K562 (cell line): ENCODE measurements at places on chromosomes 4 and X.

GRCh38 chr4:173731257-173731656 lies 201.2 kb upstream of the HAND2 start:
- no peak overlapping the region for H3K27ac ChIP-seq
- DNase-seq, result no peak
- H3K36me3 ChIP-seq, result no peaks in the 10 kb centered on the region
- no peaks in the 10 kb centered on the region for H3K4me1 ChIP-seq
- no peak overlapping the region for H3K4me3 ChIP-seq

- no peaks in the 10 kb centered on the region for H3K27me3 ChIP-seq
- H3K4me1 ChIP-seq, result 0 out of 2 replicates have a peak, but pooled peaks cover 2% of the 10 kb centered on the region
- no peak overlapping the region for H3K4me3 ChIP-seq
- H3K27ac ChIP-seq, result no peak overlapping the region
- no peak for DNase-seq
Observed at GRCh38 chr4:102139932-102140331, 205.3 kb downstream of the SLC39A8 start.

- H3K4me3 ChIP-seq, result no peak overlapping the region
- no peaks in the 10 kb centered on the region for H3K4me1 ChIP-seq
- H3K27ac ChIP-seq, result no peak overlapping the region
- no peak for DNase-seq
Observed at GRCh38 chr4:2822461-2823300, 21.0 kb upstream of the ADD1 start.

- H3K36me3 ChIP-seq, result no peaks in the 10 kb centered on the region
- no peak overlapping the region for H3K27ac ChIP-seq
- no peaks in the 10 kb centered on the region for H3K4me1 ChIP-seq
- no peak for DNase-seq
Observed at GRCh38 chr4:89765966-89766365, 71.0 kb downstream of the SNCA start.

DNA sequence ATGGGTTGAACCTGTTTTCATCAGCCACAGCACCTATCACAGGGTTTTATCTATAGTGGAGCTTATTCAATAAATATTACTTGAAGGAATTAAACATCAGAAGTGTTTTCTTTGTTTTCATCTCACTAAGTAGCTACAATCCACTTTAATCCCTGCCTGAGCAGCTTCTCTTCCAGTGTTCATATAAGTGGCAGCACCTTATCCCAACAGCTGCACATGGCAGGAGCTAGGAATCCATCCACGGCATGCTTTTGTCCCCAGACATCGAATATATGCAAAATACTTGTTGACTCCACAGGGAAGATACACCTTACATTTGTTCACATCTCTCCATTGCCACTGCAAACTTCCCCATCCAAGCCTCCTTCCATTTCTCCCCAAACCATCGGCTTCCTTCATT lies 549.8 kb upstream of the FAM241A start:
- no peak overlapping the region for H3K4me3 ChIP-seq
- DNase-seq, result no peak
- H3K27me3 ChIP-seq, result no peaks in the 10 kb centered on the region
- H3K36me3 ChIP-seq, result no peaks in the 10 kb centered on the region
- no peaks in the 10 kb centered on the region for H3K4me1 ChIP-seq
- no peak overlapping the region for H3K27ac ChIP-seq

- no peak for DNase-seq
- no peak overlapping the region for H3K4me3 ChIP-seq
- peaks cover 13% of the 10 kb centered on the region for H3K4me1 ChIP-seq
- peaks cover 60% of the 10 kb centered on the region for H3K36me3 ChIP-seq
Observed at GRCh38 chr4:109708990-109709389, 5.7 kb upstream of the CASP6 start.

- no peaks in the 10 kb centered on the region for H3K36me3 ChIP-seq
- no peak overlapping the region for H3K4me3 ChIP-seq
- H3K27me3 ChIP-seq, result no peaks in the 10 kb centered on the region
- no peak overlapping the region for H3K27ac ChIP-seq
Observed at GRCh38 chr4:18675586-18676525, 654.3 kb upstream of the LCORL start.

DNA sequence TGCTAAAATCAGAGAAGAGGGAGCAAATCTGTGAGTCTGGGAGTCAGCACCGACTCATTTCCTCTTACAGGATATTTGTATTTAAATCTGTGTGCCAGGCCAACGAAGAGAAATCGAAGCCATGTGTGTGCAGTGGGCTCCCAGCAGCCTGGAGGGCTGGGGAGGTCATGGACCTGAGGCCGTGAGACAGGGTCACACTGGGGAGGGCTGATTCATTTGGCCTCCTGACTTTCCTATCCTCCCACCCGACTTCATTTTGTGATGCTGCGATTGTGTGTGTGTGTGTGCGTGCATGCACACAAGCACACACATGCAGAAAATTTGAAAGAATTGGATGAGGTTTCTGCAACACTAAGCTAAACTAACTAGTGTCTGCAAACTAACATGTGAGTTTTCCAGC lies 48.7 kb upstream of the STX18 start:
- H3K27me3 ChIP-seq, result no peaks in the 10 kb centered on the region
- H3K4me3 ChIP-seq, result no peak overlapping the region
- H3K27ac ChIP-seq, result no peak overlapping the region
- H3K4me1 ChIP-seq, result no peaks in the 10 kb centered on the region
- H3K36me3 ChIP-seq, result no peaks in the 10 kb centered on the region

DNA sequence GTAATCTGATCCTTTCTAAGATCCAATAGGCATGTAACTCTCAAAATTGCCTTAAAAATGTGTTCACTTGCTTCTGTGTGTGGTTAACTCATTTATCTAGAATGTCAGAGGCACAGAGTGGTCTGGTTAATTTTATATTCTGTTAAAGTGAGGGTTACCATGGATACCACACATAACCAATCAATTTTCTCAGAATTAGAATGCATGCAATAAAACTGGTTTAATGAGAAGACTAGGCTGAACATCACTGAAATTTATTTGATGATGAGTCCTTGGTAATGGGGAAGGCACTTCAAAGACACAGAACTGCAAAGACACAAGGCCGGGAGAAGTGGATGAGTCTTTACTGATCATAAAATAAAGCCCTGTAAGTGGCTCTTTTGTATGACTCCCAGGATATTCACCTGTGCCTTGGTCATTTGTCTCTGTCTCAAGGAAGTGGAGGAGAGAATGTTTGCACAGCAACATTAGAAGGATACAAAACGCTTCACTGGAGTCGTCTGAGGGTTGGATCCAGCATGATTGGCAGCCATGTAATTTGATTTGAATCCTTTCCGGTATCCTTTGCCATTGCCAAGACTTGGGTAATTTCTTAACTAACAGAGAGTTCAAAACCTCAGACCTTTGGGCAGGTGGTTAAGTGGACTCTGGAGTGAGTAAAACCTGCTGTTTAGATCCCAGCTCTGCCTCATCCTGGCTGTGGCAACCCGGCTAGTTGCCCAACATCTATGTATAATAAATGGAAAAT lies 94.0 kb upstream of the RBPJ start:
- no peak for DNase-seq
- H3K27ac ChIP-seq, result no peak overlapping the region
- H3K36me3 ChIP-seq, result no peaks in the 10 kb centered on the region
- H3K27me3 ChIP-seq, result peaks cover 15% of the 10 kb centered on the region

GRCh38 chrX:12956704-12957534 lies 18.0 kb upstream of the TMSB4X start:
- peaks cover 13% of the 10 kb centered on the region; the same call in 2 of the 3 replicates for H3K36me3 ChIP-seq
- peaks cover 22% of the 10 kb centered on the region for H3K4me1 ChIP-seq
- peak overlapping the region; percentile 99 for H3K27ac ChIP-seq
- H3K27me3 ChIP-seq, result no peaks in the 10 kb centered on the region
- no peak overlapping the region for H3K4me3 ChIP-seq
- peak; percentile 44 for DNase-seq

- H3K36me3 ChIP-seq, result no peaks in the 10 kb centered on the region
- DNase-seq, result no peak
- H3K27me3 ChIP-seq, result no peaks in the 10 kb centered on the region
- H3K4me1 ChIP-seq, result no peaks in the 10 kb centered on the region; the same call in 2 of the 3 replicates
- no peak overlapping the region for H3K27ac ChIP-seq
Observed at GRCh38 chr4:98739751-98740150, 81.3 kb upstream of the TSPAN5 start.

DNA sequence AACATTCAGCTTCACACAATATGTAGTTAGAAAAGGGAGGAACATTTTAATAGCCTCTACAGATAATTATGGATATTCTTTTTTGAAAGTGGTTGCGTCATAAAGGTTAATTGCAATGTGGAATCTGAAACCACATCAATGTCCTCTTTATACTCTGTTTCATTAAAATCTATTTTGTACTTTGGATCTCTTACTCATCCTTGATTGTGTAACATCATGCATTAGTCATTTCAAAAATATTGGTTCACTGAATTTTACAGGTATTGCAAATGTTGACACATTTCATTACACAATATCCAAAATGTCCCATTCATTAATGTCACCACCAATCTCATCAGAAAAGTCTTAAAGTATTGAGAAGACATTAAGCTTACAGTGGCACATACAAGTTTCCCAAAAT lies 62.7 kb upstream of the USP9X start:
- H3K36me3 ChIP-seq, result no peaks in the 10 kb centered on the region
- no peaks in the 10 kb centered on the region for H3K27me3 ChIP-seq
- H3K27ac ChIP-seq, result no peak overlapping the region
- no peak for DNase-seq

DNA sequence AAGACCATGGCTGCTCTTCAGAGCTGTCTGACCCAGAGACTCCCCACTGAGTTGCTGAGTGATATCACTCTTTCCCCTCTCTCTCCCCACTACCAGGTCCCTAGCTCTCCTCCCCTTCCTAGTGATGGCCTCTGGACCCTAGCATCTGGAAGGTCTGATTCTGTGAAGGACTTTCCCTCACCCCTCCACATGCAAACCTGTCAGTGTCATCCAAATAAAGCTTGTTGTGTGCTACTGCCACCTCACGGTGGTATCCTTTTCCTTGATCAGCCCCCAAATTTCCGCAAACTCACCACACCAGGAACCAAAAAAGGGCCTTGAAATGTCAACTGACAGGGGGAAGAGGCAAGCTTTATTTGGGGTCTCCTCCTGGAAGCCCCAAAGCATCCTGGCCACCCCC lies 500.2 kb downstream of the IDS start:
- DNase-seq, result no peak
- H3K4me3 ChIP-seq, result no peak overlapping the region

- H3K27me3 ChIP-seq, result no peaks in the 10 kb centered on the region
- peak; percentile 8 for DNase-seq
- no peak overlapping the region for H3K27ac ChIP-seq
- H3K4me3 ChIP-seq, result no peak overlapping the region
- H3K36me3 ChIP-seq, result peaks cover 55% of the 10 kb centered on the region
- peaks cover 2% of the 10 kb centered on the region; the same call in 1 of the 3 replicates for H3K4me1 ChIP-seq
Observed at GRCh38 chrX:68508799-68509198, 9.9 kb downstream of the YIPF6 start.

- H3K36me3 ChIP-seq, result 0 out of 3 replicates have a peak, but pooled peaks cover 2% of the 10 kb centered on the region
- no peak for DNase-seq
- H3K27me3 ChIP-seq, result no peaks in the 10 kb centered on the region
- no peaks in the 10 kb centered on the region for H3K4me1 ChIP-seq
Observed at GRCh38 chrX:72545990-72546389, 26.7 kb downstream of the HDAC8 start.

DNA sequence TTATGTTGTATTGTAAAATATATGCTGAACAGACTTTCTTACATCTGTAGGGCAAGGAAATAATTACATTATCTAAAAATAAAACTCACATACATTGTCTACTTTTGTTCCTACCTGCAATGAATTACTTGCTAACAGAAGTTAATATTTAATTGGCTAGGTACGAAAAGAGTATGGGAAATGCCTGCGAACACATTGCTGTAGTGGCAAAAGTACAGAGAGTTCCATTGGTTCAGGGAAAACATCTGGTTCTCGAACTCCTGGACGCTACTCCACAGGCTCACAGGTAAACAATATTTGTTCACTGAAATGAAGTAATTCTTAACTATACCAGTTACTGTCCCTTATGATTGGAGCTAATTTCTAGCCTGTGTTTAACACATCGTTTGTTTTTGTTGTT lies 837.4 kb downstream of the ADGRL3 start:
- no peaks in the 10 kb centered on the region for H3K36me3 ChIP-seq
- no peak overlapping the region for H3K4me3 ChIP-seq
- H3K4me1 ChIP-seq, result no peaks in the 10 kb centered on the region
- H3K27ac ChIP-seq, result no peak overlapping the region
- H3K27me3 ChIP-seq, result no peaks in the 10 kb centered on the region

GRCh38 chr4:67522851-67523671 lies 22.2 kb downstream of the CENPC start:
- peaks cover 9% of the 10 kb centered on the region; the same call in 1 of the 2 replicates for H3K4me1 ChIP-seq
- no peaks in the 10 kb centered on the region for H3K27me3 ChIP-seq
- H3K27ac ChIP-seq, result peak overlapping the region; percentile 97
- peak overlapping the region; percentile 9; the same call in 1 of the 2 replicates for H3K4me3 ChIP-seq
- H3K36me3 ChIP-seq, result peaks cover 47% of the 10 kb centered on the region

DNA sequence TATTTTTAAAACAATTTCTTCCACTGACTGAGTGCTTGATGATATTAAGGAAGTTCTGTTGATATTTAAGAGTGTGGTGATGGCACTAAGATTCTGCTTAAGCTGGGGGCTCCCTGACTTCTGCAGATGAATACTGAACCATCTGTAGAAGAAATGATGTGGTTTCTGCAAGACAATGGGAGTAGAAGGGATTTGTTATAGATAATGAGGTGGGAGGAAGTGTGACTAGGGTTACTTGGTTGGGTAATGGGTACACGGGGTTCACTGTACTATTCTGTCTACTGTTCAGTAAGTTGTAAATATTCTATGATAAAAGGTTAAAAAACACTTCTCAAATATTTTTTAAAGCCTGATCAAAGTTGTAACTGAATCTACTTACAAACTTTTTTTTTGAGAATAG lies 60.9 kb upstream of the TXK start:
- no peak overlapping the region for H3K27ac ChIP-seq
- H3K4me1 ChIP-seq, result peaks cover 25% of the 10 kb centered on the region
- no peak for DNase-seq

DNA sequence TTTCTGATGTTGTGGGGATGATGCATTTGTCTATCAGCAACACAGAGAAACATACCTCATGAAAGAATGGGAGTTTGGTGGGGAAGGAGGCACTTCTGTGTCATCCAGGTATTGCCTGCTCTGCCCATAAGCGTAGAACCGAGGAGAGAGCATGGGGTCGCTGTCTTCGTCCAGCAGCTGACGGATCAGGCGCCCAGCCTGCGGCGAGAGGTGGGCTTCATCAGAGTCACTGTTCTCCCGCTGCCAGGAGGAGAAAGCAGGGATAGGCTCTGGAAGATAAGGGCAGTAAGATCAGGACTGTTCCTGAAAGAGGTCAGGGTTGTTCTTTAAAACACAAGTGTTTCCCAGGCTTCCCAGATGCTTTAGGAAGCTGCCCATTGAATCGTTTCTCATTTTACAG lies 52.7 kb upstream of the NAP1L5 start:
- H3K27me3 ChIP-seq, result no peaks in the 10 kb centered on the region
- no peak for DNase-seq
- peaks cover 43% of the 10 kb centered on the region; the same call in 2 of the 3 replicates for H3K36me3 ChIP-seq

GRCh38 chrX:148784137-148784536 lies 283.7 kb downstream of the AFF2 start:
- no peak overlapping the region for H3K4me3 ChIP-seq
- no peaks in the 10 kb centered on the region for H3K4me1 ChIP-seq
- no peaks in the 10 kb centered on the region for H3K36me3 ChIP-seq
- H3K27ac ChIP-seq, result no peak overlapping the region
- no peaks in the 10 kb centered on the region for H3K27me3 ChIP-seq
- DNase-seq, result no peak

GRCh38 chr4:69860052-69860451 lies at the start of gene SULT1E1:
TSS of gene SULT1E1 (minus strand) at chr4:69860145. CDS start at chr4:69857644, 2,501 bp downstream.
- H3K27me3 ChIP-seq, result no peaks in the 10 kb centered on the region
- H3K27ac ChIP-seq, result no peak within 1 kb of the TSS
- H3K4me1 ChIP-seq, result no peaks in the 10 kb centered on the region
- no peak within 1 kb of the TSS for H3K4me3 ChIP-seq
- no peaks in the 10 kb centered on the region for H3K36me3 ChIP-seq

- H3K4me3 ChIP-seq, result no peak overlapping the region
- H3K4me1 ChIP-seq, result no peaks in the 10 kb centered on the region; the same call in 1 of the 2 replicates
- no peaks in the 10 kb centered on the region for H3K36me3 ChIP-seq
- no peaks in the 10 kb centered on the region for H3K27me3 ChIP-seq
- DNase-seq, result no peak
Observed at GRCh38 chrX:136259543-136259942, 8.3 kb upstream of the MAP7D3 start.
